ENCODE measurements at places on chromosomes 12 and 14.

DNA sequence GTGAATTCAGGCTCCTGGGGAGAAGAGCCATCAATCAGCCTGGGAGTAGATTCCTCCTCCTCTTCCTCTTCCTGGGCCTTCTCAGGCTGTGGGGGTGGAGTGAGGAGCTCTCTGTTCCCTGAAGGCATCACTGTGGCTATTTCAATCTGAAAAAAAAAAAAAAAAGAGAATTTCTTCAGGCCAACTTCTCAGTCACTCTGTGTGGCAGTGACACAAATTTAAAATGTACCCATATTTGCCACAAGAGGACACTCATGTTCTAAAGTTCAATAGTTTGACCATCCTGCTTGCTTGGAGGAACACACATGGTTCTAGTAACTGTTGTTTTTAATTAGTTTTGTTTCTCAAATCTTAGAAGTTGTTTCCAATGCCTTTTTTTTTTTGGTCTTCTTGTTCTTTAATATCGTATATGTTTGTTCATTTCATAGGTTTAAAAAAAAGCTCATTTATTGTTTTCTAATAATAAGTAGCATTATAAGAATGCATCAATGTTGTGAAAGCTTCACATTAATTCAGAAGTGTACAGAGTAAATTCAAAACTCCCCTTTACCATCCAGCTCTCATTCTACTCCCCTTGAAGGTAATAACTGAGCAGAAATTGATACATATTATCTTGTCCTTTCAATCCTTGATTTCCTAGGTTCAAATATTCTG is 23.3 kb upstream of the CCER1 start:
- DNase-seq, result peak; percentile 75

DNA sequence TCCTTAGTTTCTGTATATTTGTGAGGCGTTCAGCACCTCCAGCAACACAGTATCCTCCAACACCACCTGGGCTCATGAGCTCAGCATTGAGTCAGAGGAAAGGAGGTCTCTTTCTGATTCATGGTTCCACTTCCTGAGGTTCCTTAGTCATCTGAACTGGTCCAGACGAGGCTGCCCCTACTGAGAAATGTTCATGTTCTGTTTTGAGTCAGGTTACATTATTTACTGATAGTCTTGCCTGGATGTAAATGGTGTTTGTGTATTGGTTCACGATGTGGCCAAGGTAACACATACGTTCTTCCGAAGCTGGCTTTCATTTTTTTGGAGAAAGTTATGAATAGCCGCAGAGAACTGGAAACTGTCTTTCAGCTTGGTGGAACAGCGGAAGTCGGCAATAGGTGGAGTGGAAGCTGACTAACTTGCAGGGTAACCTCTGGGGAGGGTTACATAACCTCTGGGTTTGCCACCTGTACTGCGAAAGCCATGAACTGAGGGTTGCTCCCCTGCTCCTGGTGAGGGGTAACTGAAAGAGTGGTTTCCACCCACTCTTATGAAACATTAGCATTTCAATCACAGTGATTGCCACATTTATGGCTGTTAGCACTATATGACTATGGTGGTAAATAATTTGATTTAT is 42.2 kb upstream of the MANSC4 start:
- no peak for DNase-seq

DNA sequence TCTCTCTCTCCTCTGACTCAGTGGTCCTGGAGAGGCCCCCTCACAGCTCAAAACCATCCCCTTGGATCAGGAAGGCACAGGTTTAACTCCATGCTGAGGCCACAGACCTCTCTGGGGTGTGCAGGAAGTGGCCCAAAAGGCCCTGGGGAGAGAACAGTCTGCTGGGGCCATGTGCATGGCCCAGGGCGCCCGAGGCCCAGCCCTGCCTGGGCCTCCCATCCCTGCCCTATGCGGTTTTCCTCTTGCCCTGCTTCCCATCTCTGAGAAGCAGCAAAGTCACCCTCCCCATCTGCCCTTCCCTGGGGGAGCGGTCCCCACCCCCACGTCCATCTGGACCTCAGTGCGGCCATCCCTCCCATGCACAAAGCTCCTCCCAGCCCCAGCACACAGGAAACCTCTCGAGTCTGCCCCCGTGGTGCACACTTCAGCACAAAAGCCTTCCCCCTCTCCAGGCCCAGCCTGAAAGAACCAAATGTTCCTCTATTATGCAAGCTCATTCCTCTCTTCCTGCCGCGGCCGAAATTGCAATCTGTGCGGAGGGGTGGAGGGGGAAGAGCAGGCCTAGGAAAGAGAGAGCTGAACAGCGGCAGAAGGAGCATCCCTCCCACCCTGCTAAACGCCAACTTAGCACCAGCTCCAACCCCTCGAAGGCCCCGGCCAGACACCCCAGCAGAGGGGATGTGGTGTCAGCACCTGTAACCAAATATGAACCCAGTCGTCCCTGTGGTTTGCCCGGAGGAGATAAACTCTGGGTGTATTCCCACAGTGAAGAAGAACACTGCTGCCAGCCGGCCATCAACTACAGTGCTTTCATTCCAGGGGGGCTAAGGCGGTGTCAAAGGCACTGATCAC is 108.5 kb downstream of the SCARB1 start:
- peak; percentile 65 for DNase-seq

DNA sequence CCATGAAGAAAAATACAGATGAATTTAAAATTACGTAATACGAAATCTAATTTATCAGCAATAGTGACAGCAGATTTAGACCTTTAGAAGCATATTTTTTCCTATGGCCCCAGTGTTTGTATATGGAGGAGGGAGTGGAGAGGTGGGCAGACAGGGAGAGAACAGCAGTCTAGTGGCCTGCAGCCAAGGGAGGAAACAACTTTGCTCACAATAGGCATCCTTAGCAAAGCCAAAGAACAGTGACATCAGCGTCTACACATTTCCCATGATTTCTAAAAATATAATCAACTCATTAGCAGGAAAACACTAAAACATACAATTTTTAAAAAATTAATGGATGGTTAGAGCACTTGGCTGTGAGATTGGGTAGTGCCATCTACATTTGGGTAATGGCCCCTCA is 622.6 kb upstream of the ATP2B1 start:
- no peak for DNase-seq

DNA sequence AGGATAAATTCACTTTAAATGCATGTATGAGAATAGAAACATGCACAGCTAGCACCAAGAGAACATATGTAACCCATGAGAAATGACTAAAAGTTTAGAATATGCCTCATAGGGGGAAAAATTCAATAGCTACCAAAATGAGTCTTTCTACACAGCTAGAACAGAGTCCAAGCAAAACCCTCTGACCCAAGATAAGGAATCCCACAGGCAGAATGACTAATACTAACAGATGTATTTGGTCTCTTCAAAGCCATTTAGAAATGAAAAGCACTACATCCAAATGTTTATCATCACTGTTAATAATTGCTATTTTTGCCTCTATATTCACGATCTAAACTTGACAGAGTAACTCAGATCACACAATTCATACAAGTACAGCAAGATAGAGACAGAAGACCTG is 44.0 kb downstream of the KICS2 start:
- no peak for DNase-seq

DNA sequence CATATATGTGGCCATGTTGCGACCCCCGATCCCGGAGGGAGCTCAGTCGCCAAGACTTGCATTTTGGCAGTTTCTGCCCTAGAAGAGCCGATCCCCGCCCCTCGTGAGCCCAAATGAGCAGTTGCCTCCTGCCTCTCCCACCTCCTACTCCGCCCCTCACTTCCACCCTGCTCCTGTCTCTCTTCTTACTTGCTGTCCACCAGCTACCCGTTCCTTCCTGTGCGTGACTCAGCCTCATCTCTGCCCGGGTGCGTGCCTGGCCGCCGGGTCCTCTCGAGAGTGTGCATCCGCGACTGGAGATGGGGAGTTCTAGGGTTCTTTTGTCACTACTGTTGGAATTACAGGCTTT is 585 bp downstream of the GPATCH2L start:
- peak; percentile 77 for DNase-seq

All from ELF-1 (cell line).